ENCODE measurements at places on chromosomes 4 and X.

- no peak overlapping the region for H3K27ac ChIP-seq
- H3K36me3 ChIP-seq = no peaks in the 10 kb centered on the region
- no peak overlapping the region for H3K4me3 ChIP-seq
- H3K4me1 ChIP-seq = no peaks in the 10 kb centered on the region
Observed at GRCh38 chrX:152991123-152991522, 2.8 kb downstream of the PNMA5 start.

DNA sequence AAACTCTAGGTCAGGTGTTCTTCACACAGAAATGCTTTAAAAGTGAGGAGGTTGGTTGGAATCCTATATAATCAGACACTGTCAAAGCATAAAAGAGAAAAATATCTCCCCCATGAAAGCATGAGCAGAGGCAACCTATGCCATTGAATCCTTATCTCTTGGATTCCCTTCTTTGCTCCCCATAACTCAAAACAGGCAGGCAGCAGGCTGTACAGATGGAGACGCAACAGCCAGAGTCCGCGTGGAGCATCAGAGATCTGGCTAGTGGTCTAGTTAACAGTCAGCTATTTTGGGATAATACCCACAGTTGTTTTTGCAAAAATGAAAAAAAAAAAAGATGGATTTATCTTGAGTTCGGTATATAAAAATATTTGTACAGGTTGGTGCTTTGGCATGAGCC, 490.0 kb upstream of the TENM3 start:
- DNase-seq = no peak
- H3K4me3 ChIP-seq = no peak overlapping the region
- H3K4me1 ChIP-seq = no peaks in the 10 kb centered on the region
- H3K27me3 ChIP-seq = no peaks in the 10 kb centered on the region

- H3K4me1 ChIP-seq = no peaks in the 10 kb centered on the region
- no peak for DNase-seq
- H3K27ac ChIP-seq = no peak overlapping the region
- H3K36me3 ChIP-seq = no peaks in the 10 kb centered on the region
Observed at GRCh38 chrX:6930307-6930849, 217.1 kb upstream of the STS start.

DNA sequence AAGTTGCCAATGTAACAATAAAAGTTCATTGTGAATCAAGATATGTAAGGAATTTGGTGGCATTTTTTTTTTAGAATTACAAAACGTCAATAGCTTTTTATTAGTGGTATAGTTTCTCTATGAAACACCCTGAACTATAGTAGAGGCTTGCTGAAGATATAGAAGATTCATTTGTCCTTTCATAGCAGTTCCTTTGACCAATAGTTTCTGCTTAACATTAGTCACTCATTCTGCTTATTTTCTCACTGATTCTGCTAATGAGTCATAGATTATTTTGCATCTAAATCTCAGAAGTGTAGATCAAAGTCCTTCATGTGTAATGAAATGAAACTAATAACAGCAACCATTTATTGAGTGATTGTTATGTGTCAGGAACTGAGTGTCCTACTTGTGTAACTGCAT, 205.0 kb upstream of the TET2 start:
- no peak overlapping the region for H3K4me3 ChIP-seq
- H3K27me3 ChIP-seq = no peaks in the 10 kb centered on the region
- H3K36me3 ChIP-seq = no peaks in the 10 kb centered on the region

DNA sequence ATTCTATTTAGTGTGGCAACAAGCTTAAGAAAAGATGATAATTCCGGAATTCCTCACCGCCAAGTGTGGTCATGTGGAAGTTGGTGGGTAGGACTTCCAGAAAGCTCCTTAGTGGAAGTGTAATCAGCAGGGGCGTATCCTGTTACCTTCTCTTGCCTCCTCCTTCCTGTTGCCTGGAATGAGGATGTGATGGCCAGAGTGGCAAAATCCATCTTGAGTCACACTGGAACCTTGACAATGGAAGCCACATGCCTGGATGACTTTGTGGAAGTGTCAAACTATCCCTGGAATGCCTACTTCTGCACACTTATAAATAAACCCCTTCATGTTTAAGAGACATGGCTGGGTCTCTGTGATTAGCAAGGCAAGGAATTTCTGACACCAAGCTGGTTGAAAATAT, 191.0 kb downstream of the PRDM5 start:
- no peaks in the 10 kb centered on the region for H3K4me1 ChIP-seq
- H3K27me3 ChIP-seq = no peaks in the 10 kb centered on the region

DNA sequence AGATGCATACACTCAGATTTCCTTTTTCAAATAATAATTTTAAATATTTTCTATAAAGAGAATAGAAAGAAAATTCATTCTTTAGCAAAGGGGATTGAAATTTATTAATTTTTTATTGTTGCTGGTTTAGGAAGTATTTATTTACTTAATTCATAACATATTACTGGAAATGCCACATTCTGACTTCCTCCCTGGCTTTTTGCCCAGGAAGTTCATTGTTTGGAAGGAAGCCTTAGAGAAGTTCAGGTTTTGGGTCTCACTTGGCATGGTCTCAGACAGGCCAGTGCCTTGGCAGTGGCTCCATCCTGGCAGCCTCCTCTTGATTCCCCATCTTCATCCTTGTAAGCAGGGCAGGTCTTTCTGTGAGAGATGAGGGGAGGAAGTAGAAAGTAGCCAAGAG, 50.5 kb downstream of the IL15 start:
- H3K4me1 ChIP-seq = no peaks in the 10 kb centered on the region
- H3K27ac ChIP-seq = no peak overlapping the region
- H3K27me3 ChIP-seq = no peaks in the 10 kb centered on the region
- no peak overlapping the region for H3K4me3 ChIP-seq
- H3K36me3 ChIP-seq = no peaks in the 10 kb centered on the region
- no peak for DNase-seq

DNA sequence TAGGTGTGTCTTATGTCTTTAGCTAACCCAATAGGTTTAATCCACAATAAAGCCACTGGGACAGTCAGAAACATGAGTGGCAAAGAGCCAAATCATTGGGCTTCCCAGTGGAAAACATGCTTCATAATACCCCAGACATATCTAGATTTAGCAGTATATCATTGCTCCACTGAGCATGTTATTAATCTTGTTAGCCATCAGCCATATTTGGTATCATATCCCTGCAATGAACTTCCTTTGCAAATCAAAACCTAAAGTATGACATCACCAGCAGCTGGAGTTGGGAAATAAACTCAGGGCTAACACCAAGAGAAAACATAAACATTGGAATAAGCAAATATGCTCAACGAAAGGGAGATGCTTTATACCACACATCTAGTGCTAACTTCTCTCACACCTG, 280.8 kb upstream of the NOCT start:
- no peak for DNase-seq
- no peaks in the 10 kb centered on the region for H3K36me3 ChIP-seq
- no peak overlapping the region for H3K27ac ChIP-seq
- H3K27me3 ChIP-seq = no peaks in the 10 kb centered on the region
- H3K4me1 ChIP-seq = no peaks in the 10 kb centered on the region
- no peak overlapping the region for H3K4me3 ChIP-seq

GRCh38 chrX:150308041-150308440, 55.1 kb upstream of the MAMLD1 start:
- no peaks in the 10 kb centered on the region for H3K27me3 ChIP-seq
- H3K27ac ChIP-seq = no peak overlapping the region
- H3K4me3 ChIP-seq = no peak overlapping the region
- no peak for DNase-seq
- no peaks in the 10 kb centered on the region for H3K4me1 ChIP-seq

DNA sequence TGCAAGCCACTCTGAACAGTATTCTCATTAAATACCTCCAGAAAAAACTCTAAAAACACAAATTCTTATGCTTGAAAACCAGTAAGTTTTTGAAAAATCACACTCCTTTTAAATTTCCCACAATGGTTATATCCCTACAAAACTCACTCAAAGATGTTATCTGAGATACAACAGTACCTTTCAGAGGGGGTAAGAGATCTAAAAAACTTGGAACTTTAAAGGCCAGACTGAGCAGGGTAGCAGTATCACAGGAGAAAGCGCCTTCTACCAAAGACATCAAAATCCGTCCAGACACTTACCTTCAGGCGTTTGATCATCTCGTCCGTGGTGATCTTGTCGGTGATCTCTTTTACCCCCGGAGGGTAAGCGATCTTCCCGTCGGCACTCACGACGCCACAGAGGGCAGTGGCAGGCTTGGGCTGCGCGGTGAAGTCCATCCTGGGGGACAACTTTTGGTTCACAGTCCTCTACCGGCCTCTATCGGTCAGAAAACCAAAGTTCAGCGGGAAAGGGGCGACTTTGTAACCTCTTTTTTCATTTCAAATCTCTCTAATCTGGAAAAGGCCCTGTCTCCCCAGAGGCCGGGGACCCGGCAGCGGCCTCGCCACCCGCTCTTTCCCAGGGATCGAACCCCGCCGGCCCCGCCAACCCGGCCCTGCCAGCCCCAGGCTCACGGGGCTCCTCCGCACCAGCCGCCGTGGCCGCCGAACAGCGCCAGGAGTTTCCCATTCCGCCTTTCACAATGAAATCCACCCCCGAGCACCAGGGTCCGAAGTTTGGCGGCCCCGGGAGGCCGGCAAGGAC, 1.4 kb downstream of the PDS5A start:
- H3K27ac ChIP-seq = peak overlapping the region; percentile 90
- H3K4me1 ChIP-seq = peaks cover 8% of the 10 kb centered on the region
- DNase-seq = peak; percentile 51
- H3K27me3 ChIP-seq = no peaks in the 10 kb centered on the region
- H3K36me3 ChIP-seq = peaks cover 11% of the 10 kb centered on the region
- H3K4me3 ChIP-seq = peak overlapping the region; percentile 86

- no peaks in the 10 kb centered on the region for H3K27me3 ChIP-seq
- H3K4me1 ChIP-seq = no peaks in the 10 kb centered on the region
- no peak for DNase-seq
- no peak overlapping the region for H3K4me3 ChIP-seq
Observed at GRCh38 chr4:172379834-172380233, 566.6 kb downstream of the GALNTL6 start.

DNA sequence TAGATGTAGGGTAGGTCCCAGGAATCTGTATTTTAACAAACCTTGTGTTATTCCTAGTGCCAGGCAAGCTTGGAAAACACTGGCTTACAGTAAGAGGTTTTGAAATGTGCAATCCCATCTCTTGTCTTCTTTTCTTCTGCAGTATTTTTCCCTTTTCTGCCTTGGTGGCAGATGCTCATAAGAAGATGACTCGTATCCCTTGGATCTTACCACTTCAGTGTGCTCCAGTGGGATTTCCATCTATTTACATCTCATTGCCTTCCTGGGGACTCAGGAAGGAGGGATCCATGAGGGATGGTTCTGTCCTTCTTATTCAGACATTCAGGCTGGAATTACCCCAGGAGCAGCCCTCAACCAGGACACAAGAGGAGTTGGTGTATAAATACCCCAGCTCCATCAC, 136.6 kb downstream of the NHS start:
- H3K4me3 ChIP-seq = no peak overlapping the region
- DNase-seq = no peak
- no peak overlapping the region for H3K27ac ChIP-seq

DNA sequence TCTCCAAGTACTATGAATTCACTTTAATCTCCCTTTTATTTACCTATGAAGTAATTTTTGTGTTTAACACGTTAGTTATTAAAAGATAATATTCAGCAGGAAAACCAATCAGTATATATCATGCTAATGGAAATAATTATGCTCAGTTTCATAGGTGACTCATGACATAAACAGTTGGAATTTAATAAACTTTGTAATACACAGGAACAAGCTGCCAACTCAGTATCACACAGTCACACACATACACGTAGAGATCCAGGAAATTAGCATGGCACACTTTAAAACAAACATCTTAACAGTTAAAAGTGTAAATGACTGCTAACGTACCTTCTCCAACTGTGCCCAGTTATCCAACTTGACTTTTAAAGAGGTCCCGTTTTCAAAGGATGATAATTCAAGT, 2.3 kb downstream of the SPATA4 start:
- H3K4me1 ChIP-seq = peaks cover 7% of the 10 kb centered on the region
- no peaks in the 10 kb centered on the region for H3K36me3 ChIP-seq
- no peaks in the 10 kb centered on the region for H3K27me3 ChIP-seq
- no peak for DNase-seq
- no peak overlapping the region for H3K4me3 ChIP-seq

GRCh38 chr4:61693520-61693919, 493.4 kb downstream of the ADGRL3 start:
- H3K27me3 ChIP-seq = no peaks in the 10 kb centered on the region
- no peak for DNase-seq
- H3K36me3 ChIP-seq = no peaks in the 10 kb centered on the region
- no peaks in the 10 kb centered on the region for H3K4me1 ChIP-seq
- no peak overlapping the region for H3K27ac ChIP-seq
- H3K4me3 ChIP-seq = no peak overlapping the region

DNA sequence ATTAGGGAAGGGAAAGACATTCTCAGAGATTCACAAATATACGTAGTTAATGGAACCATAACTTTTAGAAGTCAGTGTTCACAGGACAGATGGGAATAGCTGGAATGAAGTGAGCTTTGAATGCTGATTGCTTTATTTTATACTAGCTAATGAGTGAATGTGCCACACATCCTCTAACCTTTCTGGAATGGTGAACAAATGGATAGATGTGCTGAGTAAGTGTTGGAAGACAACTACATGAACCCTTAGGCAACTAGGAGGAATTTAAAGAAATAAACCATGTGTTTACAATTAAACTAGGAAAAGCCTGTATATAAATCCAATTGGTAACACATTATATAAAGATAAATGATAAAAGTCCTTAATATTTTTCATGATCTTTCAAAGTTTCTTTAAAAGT, 91.6 kb upstream of the LIMCH1 start:
- no peak overlapping the region for H3K27ac ChIP-seq
- H3K4me3 ChIP-seq = no peak overlapping the region
- no peaks in the 10 kb centered on the region for H3K36me3 ChIP-seq
- H3K27me3 ChIP-seq = no peaks in the 10 kb centered on the region

- H3K4me1 ChIP-seq = no peaks in the 10 kb centered on the region
- no peaks in the 10 kb centered on the region for H3K36me3 ChIP-seq
- H3K4me3 ChIP-seq = no peak overlapping the region
- H3K27me3 ChIP-seq = no peaks in the 10 kb centered on the region
Observed at GRCh38 chr4:128566693-128567092, 242.8 kb upstream of the JADE1 start.
